Left lung (tissue), 14 donors: ENCODE measurements at places on chromosomes 5 and 9. TPM values are rescaled to one million over a fixed set of nuclear protein-coding genes. Genes with fewer than 3 reads are reported as not detected.

GRCh38 chr9:97473717-97474116 is 27.7 kb upstream of the TMOD1 start:
- no peak overlapping the region for H3K27ac ChIP-seq
- DNase-seq, result no peak
- no peaks in the 10 kb centered on the region for H3K4me1 ChIP-seq

DNA sequence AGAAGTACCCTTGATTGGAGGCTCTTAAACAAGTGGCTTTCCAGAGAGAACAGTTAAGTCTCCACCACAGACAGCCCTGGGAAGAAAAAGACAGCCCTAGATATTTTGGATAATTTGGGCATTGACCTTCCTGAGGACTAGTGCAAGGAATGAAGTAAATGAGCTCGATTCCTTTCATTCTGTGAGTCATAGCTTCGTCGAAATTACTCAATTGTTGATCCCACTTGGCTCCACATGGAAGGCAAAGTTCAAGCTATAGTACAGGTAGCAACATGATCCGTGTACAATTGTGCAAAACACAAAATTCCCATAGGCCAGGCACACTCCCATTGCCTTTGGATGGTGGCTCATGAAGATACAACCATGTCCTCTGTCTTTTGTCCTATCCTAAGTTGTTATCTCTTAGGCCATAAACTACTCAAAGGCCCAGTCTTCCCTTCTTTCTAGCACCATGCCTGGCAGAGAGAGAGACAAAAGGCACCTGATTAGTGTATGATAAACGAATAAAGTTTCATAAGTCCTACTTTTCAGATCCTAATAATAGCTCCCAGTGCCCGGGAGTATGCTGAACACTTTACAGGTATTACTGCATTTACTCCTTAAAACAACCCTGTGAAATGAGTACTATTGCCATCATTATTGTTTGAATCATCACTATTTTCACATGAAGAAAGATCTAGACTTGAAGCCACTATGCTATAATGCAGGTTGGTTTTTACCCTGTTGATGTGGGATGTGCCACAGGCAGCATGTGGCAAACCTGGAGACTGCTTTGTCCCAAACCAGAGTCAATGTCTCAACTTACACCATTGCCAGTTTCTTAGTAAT is 116.7 kb upstream of the RANBP3L start:
- no peak for DNase-seq
- no peaks in the 10 kb centered on the region for H3K36me3 ChIP-seq
- H3K4me1 ChIP-seq, result no peaks in the 10 kb centered on the region
- H3K27me3 ChIP-seq, result no peaks in the 10 kb centered on the region
- no peak overlapping the region for H3K4me3 ChIP-seq
- H3K27ac ChIP-seq, result no peak overlapping the region

GRCh38 chr9:96892131-96892530 is 36.5 kb upstream of the NUTM2G start:
- H3K4me1 ChIP-seq, result no peaks in the 10 kb centered on the region
- no peak overlapping the region for H3K27ac ChIP-seq
- H3K36me3 ChIP-seq, result peaks cover 23% of the 10 kb centered on the region
- H3K27me3 ChIP-seq, result no peaks in the 10 kb centered on the region
- no peak for DNase-seq
- H3K4me3 ChIP-seq, result no peak overlapping the region

DNA sequence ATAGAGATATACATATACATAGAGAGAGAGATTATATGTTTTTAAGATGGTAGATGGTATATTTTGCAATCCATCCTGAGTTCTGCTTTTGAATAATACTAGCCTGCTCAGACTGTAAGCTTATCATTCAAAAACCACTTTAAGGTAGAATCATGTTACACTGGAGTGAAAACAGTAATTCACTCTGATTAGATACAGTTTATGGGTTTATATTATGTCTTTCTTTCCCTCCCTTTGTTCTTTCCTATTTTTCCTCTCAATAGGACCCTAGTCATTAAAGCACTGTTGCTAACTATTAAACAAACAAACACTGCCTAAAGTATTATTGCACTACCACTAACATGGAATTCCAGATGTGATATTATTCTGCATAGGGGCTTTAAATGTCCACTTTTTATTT is 202.0 kb downstream of the ADAMTSL1 start:
- no peak overlapping the region for H3K4me3 ChIP-seq
- no peak overlapping the region for H3K27ac ChIP-seq
- no peaks in the 10 kb centered on the region for H3K36me3 ChIP-seq
- peaks cover 4% of the 10 kb centered on the region for H3K4me1 ChIP-seq

GRCh38 chr9:127530206-127530941 is 79.1 kb downstream of the LRSAM1 start:
- no peak overlapping the region for H3K27ac ChIP-seq
- H3K4me1 ChIP-seq, result peaks cover 3% of the 10 kb centered on the region
- peaks cover 86% of the 10 kb centered on the region for H3K36me3 ChIP-seq
- no peak for DNase-seq
- H3K27me3 ChIP-seq, result no peaks in the 10 kb centered on the region

GRCh38 chr5:65823845-65824445 is 101.9 kb downstream of the NLN start:
- H3K36me3 ChIP-seq, result no peaks in the 10 kb centered on the region
- H3K4me1 ChIP-seq, result peaks cover 9% of the 10 kb centered on the region
- no peak overlapping the region for H3K4me3 ChIP-seq
- no peaks in the 10 kb centered on the region for H3K27me3 ChIP-seq
- no peak for DNase-seq

- no peak overlapping the region for H3K27ac ChIP-seq
- H3K4me1 ChIP-seq, result no peaks in the 10 kb centered on the region
- H3K27me3 ChIP-seq, result peaks cover 77% of the 10 kb centered on the region
These were observed 10.3 kb upstream of the QRFP start for GRCh38 chr9:130906735-130907416.

GRCh38 chr5:67201897-67202549 is 5.4 kb upstream of the CD180 start:
- no peak overlapping the region for H3K4me3 ChIP-seq
- peaks cover 60% of the 10 kb centered on the region for H3K4me1 ChIP-seq
- H3K27ac ChIP-seq, result peak overlapping the region; percentile 71
- H3K27me3 ChIP-seq, result no peaks in the 10 kb centered on the region
- no peak for DNase-seq

DNA sequence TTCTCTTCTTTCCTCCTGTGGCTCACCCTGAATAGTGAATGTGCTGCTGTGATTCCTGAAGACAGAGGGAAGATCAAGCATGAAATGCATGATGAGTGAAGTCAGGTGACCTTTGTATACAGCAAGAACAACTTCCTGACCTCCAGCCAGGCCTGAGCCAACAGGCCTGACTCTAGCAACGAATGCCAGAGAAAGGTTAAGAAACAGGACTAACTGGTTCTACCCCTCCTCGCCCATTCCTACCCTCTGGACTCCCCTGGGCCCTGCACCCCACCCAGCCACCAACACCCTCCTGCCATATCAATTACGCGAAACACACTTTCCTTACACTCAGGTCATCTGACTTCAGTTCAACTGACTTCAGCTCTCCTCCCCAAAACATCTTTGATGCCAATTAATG is 4.9 kb downstream of the SUSD1 start:
- no peaks in the 10 kb centered on the region for H3K36me3 ChIP-seq
- peaks cover 50% of the 10 kb centered on the region for H3K4me1 ChIP-seq
- no peak for DNase-seq
- H3K27ac ChIP-seq, result no peak overlapping the region
- H3K27me3 ChIP-seq, result no peaks in the 10 kb centered on the region
- no peak overlapping the region for H3K4me3 ChIP-seq

- H3K36me3 ChIP-seq, result no peaks in the 10 kb centered on the region
- no peak overlapping the region for H3K4me3 ChIP-seq
- no peaks in the 10 kb centered on the region for H3K27me3 ChIP-seq
- no peak for DNase-seq
These were observed 90.8 kb downstream of the TMEM167A start for GRCh38 chr5:82986404-82986803.

DNA sequence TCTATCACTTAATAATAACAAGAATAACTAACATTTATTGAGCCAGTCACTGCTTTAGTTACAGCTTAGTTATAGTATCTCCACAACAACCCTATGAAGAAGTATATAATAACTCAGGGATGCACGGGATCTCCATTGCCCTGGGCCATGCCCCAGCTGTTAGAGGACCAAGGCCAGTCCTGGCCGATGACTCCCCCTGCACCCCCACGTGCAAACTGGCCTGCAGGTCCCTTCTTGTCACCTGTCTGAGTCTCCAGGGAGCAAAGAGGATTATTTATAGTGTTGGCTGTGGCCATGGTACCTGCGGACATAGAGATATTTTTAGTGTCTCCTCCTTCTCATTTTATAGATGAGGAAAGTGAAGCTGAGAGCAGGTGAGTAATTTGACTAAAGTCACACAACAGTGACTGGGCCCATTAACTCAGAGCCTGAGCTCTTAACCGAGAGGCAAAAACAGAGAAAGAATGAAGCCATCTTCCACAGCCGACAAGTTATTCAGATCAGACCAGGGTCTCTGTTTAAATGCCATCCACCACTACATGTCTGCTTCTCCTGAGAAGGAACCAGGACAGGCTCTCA is 94.4 kb downstream of the TMEM215 start:
- no peaks in the 10 kb centered on the region for H3K4me1 ChIP-seq
- H3K27me3 ChIP-seq, result no peaks in the 10 kb centered on the region
- H3K27ac ChIP-seq, result no peak overlapping the region

GRCh38 chr5:79853028-79853427 is 138.0 kb downstream of the MTX3 start:
- no peak overlapping the region for H3K27ac ChIP-seq
- H3K36me3 ChIP-seq, result no peaks in the 10 kb centered on the region
- no peak overlapping the region for H3K4me3 ChIP-seq
- H3K27me3 ChIP-seq, result no peaks in the 10 kb centered on the region
- no peaks in the 10 kb centered on the region for H3K4me1 ChIP-seq

GRCh38 chr5:24401773-24402172 is 243.0 kb downstream of the CDH10 start:
- no peak for DNase-seq
- no peaks in the 10 kb centered on the region for H3K4me1 ChIP-seq
- no peaks in the 10 kb centered on the region for H3K36me3 ChIP-seq
- no peak overlapping the region for H3K27ac ChIP-seq
- no peak overlapping the region for H3K4me3 ChIP-seq
- H3K27me3 ChIP-seq, result no peaks in the 10 kb centered on the region

DNA sequence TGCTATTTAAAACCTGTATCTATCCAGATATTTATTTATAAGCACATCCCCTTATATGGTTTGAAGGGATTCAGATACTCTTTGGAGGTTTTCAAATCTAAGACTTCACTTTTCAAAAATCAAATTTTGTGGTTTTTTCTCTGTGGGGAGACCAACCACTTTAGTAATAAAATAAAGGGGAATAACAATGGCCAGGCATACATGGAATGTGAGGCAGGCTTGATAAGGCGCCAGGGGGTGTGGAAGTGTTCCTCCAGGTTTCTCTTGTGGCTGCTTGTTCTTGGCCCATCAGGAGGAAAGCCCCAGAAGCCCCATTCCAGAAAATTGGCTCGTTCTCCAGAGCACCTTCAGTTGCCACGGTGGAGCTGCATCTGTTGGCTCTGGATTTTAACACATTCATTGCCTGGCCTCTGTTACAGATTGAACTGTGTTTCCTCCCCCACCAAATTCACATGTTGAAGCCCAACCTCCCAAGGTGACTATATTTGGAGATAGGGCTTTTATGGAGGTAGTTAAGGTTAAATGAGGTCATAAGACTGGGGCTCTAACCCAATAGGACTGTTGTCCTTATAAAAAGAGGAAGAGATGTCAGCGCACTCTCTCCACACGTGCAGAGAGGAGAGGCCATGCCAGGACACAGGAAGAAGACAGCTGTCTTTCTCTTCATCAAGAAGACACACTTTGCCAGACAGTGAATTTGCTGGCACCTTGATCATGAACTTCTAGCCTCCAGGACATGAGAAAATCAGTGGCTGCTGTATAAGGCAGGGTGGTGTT is 195.9 kb downstream of the TMEM38B start:
- H3K36me3 ChIP-seq, result no peaks in the 10 kb centered on the region
- no peak overlapping the region for H3K27ac ChIP-seq

GRCh38 chr5:131186561-131187256 is 16.0 kb downstream of the LYRM7 start:
- H3K36me3 ChIP-seq, result no peaks in the 10 kb centered on the region
- H3K4me3 ChIP-seq, result no peak overlapping the region
- no peaks in the 10 kb centered on the region for H3K4me1 ChIP-seq
- no peak for DNase-seq
- no peak overlapping the region for H3K27ac ChIP-seq

GRCh38 chr5:32754284-32754683 is 43.2 kb downstream of the NPR3 start:
- DNase-seq, result no peak
- H3K27me3 ChIP-seq, result no peaks in the 10 kb centered on the region
- no peak overlapping the region for H3K27ac ChIP-seq

- H3K36me3 ChIP-seq, result no peaks in the 10 kb centered on the region
- no peak overlapping the region for H3K4me3 ChIP-seq
- H3K27me3 ChIP-seq, result no peaks in the 10 kb centered on the region
- no peaks in the 10 kb centered on the region for H3K4me1 ChIP-seq
These were observed 50.9 kb upstream of the DMRTA1 start for GRCh38 chr9:22395687-22396141.

- peak overlapping the region; percentile 37 for H3K4me3 ChIP-seq
- no peaks in the 10 kb centered on the region for H3K27me3 ChIP-seq
- no peaks in the 10 kb centered on the region for H3K36me3 ChIP-seq
- peak; percentile 94 for DNase-seq
- peak overlapping the region; percentile 94 for H3K27ac ChIP-seq
These were observed 205.8 kb upstream of the IER5L start for GRCh38 chr9:129383561-129384490.

DNA sequence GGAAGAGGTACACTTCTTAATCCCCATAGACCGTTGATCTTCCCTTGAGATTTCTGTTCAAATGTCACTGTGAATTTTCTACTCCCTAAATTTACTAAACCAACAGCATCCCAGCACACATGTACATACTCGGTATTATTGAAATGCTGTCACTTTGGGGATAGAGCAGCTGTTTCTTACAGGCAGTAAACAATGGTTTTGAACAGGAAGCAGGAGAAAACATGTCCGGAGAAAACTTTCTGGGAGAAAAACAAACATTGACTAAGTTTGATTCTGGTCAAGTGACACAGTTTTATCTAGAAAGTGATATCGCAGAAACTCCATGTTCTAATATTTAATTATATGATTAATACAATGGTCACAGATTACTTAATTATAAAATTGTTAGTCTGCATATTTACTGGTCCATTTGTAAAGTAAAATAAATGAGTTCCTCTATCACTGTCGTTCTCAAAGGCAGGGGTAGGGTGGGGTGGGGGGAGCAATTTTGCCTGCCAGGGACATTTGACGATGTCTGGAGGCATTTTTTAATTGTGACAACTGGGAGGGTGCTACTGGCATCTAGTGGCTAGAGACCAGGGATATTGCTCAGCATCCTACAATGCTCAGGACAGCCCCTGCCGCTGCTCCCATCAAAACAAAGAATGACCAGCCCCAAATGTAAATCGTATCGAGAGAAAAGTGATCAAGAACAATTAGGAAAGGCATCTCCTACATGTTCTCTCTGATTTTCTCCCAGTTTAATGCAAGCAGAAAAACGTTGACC is 12.2 kb downstream of the TAS2R1 start:
- DNase-seq, result no peak
- no peaks in the 10 kb centered on the region for H3K36me3 ChIP-seq
- H3K4me1 ChIP-seq, result no peaks in the 10 kb centered on the region
- H3K4me3 ChIP-seq, result no peak overlapping the region

Gene CARD9
- 6.6 TPM for total RNA-seq

Gene OR1J2
- total RNA-seq, result not detected

Gene S1PR3
- 15.8 TPM for total RNA-seq

Gene SNCB
- total RNA-seq, result not detected

Gene CDC20B
- total RNA-seq, result not detected

Gene GPR21
- 0.37 TPM for total RNA-seq

Gene SLC4A9
- total RNA-seq, result not detected

Gene NOXA1
- total RNA-seq, result 8.7 TPM

Gene OLFML2A
- total RNA-seq, result 10.8 TPM

Gene NIPSNAP3A
- total RNA-seq, result 29.5 TPM

Gene AQP7
- total RNA-seq, result 1.5 TPM

Gene UGT3A1
- not detected for total RNA-seq

Gene GHR
- total RNA-seq, result 6.3 TPM

Gene C5orf46
- total RNA-seq, result not detected
